Epithelial cell of alveolus of lung (primary cell): ENCODE measurements at places on chromosomes 6 and 20. TPM values are rescaled to one million over a fixed set of nuclear protein-coding genes. Genes with fewer than 3 reads are reported as not detected.

Gene MOG
- total RNA-seq: not detected in 2 replicates

Gene COL21A1
- 1.0 and 9.6 TPM in 2 replicates for total RNA-seq

Gene PRKN
- total RNA-seq: 0.65 and 3.8 TPM in 2 replicates

Gene DLK2
- total RNA-seq: 1.0 and 1.8 TPM in 2 replicates

Gene L3MBTL1
- total RNA-seq: 0.39 and 2.5 TPM in 2 replicates

Gene UBD
- 0.13 TPM in 1 of 2 replicates, not detected in the other for total RNA-seq

Gene PHF20
- 26.5 and 39.3 TPM in 2 replicates for total RNA-seq

Gene KCNB1
- total RNA-seq: under 0.01 TPM in 1 of 2 replicates, not detected in the other
